GM13977 (cell line): ENCODE measurements at places on chromosomes 4 and X.
A peak's percentile ranks its signal among the peaks of the same experiment; 100 is the strongest.

GRCh38 chr4:173074501-173074946 is 94.1 kb upstream of the GALNT7 start:
- no peak for DNase-seq

GRCh38 chr4:139918591-139918990 is 235.4 kb downstream of the MAML3 start:
- no peak for DNase-seq

GRCh38 chrX:105567082-105567481 is 255.3 kb upstream of the NRK start:
- no peak for DNase-seq

- no peak for DNase-seq
These were observed 23.0 kb downstream of the FLNA start for GRCh38 chrX:154351183-154352011.

DNA sequence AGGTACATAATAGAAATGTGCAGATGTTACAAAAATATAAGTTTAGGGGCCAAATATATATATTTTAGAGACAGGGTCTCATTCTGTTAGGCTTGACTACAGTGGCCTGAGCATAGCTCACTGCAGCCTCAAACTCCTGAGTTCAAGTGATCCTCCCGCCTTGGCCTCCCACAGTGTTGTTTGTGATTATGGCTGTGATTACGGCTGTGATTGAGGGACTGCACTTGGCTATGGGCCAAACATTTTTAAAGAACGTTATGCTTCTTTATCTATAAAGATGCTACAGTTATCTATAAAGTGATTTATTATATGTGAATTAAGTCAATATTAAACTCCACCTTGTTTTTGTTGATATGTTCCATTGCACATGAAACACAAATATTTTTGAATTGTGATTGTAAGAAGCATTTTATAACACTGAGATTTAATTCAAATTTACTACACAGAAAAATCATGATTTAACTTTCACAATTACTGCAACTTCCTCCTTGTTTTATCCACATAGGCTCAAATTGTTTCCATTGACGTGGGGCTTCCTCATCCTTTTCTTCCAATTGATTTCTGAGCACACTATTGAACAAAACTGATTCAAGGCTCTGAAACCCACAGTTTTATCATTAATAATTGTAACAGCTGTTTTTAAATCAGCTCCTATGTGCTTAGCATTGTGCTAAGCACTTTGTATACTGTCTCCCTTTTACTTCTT is 68.4 kb upstream of the BMPR1B start:
- DNase-seq: no peak

DNA sequence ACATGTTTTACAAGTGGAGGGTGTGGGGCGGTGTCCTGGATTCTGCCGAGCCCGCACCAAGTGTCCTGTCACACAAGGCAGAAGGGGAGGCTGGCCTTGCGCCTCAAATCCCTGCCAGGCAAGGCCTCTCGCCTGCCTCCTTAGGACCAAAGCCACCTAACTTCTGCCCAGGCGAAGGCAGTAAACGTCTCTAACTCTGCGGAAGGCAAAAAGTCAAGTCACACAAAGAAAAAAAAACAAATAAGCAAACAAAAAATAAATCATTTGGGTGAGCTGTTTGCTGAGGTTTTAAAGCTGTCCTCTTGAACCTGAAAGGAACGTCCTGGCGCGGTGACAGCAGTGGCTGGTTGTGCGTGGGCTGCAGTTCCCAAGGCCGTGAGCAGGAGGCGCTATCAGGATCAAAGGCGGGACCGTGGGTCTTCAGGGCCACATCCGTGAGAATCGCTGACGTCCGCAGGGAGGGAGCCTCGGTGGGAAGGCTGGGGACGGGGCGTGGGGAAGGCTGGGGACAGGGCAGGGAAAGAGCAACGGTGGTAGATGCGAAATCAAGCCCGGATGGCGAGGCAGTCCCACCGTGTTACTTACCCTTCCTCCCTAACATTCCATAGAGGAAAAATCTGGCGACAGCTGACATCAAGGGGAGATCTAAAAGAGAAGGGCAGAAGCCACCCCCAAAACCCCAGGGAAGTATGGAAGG is 99.1 kb downstream of the TRAPPC11 start:
- no peak for DNase-seq

GRCh38 chrX:9864011-9864410 is 77.8 kb downstream of the SHROOM2 start:
- no peak for DNase-seq

DNA sequence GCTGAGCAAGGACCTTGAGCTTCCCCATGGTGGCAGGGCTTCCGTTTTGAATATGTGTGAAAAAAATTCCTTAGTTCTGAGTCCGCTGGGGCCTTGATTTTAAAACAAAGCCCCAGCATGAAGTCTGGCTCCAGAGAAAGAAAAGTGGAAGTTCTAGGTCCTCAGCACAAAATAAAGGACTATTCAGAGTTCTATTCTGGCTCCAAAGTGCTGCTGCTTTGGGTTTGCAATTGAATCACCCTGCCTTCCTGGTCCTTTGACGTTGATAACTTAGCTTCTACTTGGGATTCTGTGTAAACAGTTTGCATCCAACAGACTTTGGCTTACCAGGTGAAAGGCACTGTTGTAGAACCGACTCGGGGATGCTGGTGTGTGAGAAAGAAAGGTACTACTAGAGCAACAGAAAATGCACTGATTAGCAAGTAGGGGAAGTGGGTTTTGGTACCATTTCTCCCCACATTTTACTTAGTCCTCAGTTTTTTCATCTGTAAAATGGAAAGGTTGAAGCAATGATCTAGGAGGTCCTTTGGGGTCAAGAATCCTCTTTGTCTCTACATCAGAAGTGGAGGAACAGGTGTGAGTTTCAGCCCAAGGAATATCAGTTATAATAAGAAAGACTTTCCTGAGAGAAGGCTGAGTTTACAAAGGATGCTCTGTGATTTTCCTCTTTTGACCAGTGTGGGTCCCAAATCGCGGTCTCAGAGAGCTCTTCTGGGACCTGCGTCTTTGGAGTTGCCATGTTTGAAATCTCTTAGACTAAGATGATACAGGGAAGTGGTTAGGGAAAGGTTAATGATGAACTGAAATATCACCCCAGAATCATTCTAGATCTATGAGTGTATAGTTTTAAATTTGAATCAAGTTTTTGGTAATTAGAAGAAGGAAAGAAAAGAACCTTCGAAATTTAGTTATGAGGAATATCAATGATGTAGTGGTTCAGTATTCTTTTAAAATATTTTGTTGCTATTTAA is 28.2 kb downstream of the IGFBP7 start:
- no peak for DNase-seq

GRCh38 chrX:9279234-9279544 is 185.7 kb upstream of the TBL1X start:
- no peak for DNase-seq

- no peak for DNase-seq
These were observed 8.9 kb upstream of the ADGRG4 start for GRCh38 chrX:136291824-136292223.

- peak; percentile 21 for DNase-seq
These were observed 111.1 kb upstream of the ACSL4 start for GRCh38 chrX:109843963-109844751.

- no peak for DNase-seq
These were observed 2.4 kb downstream of the KCTD8 start for GRCh38 chr4:44446191-44446590.

DNA sequence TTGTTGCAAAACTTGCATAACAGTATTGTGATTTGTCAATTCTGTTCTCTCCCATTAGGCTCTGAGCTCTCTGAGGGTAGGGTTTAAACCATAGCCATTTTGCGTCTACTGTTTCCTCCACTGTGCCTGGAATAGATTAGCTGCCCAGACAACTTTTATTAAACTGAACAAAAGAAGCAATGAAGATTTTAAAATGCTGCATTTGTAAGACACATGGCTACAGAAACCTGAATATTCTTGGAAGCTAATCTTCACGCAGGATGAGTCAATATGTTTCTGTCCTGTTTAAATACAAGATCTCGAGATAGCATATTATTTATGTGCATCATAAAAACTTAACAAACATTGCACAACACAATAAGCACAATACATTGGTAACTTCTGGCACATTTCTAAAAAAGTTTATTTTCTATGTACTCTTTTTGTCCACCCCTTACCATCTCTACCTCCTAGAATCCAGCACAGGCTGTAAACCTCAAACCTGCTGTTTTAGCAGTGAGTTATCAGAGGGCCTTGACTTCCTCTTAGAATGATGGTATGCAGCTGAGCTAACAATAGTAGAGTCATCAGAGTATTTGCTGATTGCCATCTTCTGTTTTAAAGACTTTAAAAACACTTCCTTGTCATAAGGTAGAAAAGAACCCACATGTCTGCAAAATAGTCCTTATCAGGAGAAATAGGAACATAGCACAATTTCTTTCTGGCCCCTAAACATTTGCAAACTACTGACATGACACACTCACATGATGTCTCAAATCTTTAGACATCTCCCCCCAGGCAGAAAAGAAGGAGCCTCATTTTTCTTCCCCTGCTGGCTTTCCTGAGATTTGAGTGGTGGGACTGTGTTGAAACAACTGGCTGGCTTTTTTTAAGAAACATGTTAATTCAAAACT is 10.6 kb upstream of the CCNG2 start:
- no peak for DNase-seq

GRCh38 chrX:374596-374995 is 12.1 kb downstream of the PPP2R3B start:
- no peak for DNase-seq

- no peak for DNase-seq
These were observed 276.0 kb downstream of the SHOX start for GRCh38 chrX:906586-906985.

GRCh38 chr4:180489787-180490186 is 1753.4 kb upstream of the TENM3 start:
- no peak for DNase-seq

- peak; percentile 34 for DNase-seq
These were observed 26.7 kb downstream of the BCLAF3 start for GRCh38 chrX:19964017-19964710.

DNA sequence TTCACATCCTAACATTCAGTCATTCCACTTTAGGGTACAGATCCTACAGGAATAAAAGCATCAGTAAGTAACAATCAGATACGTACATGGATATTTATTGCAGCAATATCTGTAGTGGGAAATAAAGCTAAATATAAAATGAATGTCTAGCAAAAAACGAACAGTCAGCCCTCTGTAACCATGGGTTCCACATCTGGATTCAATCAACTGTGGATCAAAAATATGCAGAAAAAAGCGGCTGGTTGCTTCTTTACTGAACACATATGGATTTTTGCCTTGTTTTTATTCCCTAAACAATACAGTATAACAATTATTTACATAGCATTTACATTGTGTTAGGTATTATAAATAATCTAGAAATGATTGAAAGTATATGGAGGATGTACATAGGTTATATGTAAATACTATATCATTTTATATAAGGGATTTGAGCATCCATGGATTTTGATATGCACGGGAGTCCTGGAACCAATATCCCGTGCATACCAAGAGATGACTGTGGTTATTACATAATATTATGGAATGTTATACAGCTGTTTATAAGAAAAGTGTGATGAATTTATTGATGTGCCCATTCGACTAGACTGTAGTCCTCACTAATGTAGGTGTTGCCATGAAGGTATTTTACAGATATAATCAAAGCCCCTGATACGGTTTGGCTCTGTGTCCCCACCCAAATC is 132.8 kb downstream of the ARHGEF9 start:
- DNase-seq: no peak

DNA sequence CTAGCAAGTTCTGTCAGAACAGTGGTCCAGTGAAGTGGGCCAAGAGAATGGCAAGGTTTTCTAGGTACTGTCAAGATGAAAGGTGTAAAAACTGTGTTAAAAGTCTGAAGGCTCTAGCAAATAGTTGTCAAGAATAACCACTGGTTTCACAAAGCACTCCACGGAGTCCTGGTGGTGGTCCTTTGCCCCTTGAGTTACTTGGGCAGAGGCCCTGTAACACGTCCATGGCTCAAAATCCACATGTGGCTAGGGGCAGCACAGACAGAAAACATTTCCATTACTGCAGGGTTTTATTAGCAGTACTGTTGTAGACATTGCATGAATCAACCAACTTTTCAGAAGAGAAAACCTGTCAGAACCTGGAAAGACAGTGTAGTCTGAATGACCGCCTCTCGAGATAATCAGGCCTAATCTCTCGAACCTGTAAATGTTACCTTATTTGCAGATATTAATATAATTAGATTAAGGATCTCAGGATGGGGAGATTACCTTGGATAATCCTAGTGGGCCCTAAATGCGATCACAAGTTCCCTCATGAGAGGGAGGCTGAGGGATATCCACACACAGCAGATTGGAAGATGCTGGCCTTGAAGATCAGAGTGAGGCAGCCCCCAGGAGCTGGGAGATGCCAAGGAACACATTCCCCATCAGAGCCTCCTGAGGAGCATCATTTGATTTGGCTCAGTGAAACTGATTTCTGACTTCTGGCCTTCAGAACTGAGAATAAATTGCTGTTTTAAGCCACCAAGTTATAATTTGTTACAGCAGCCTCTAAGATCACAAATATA is 34.7 kb downstream of the ERVMER34-1 start:
- no peak for DNase-seq

DNA sequence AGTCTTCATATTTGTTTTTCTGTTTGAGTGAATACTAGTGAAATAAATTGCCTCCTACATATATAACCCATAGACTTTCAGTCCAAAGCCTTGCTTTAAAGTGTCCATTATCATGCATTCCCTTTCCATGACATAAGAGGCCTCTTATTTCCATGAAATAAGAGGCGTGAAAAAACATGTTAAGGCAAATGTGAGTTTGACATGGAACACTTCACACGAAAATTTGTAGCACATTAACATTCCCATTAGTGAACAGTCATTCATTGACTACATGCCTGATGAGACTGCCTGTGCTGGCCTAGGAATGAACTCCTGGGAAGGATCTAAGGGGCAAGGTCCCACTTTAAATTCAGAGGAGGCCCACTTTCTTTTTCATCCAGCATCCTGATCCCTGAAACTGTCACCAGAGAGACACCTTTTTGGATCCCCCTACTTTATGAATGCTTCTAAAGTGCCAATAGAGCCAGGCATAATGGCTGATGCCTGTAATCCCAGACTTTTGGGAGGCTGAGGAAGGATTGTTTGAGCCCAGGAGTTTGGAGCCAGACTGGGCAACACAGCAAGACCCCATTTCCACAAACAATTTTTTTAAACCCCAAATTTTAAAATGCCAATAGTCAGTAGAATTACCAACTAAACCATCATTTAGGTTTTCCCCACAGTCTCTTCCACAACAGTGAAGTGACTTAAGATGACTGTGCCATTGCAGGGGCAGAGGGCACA is 6.7 kb downstream of the RTL8B start:
- DNase-seq: no peak

DNA sequence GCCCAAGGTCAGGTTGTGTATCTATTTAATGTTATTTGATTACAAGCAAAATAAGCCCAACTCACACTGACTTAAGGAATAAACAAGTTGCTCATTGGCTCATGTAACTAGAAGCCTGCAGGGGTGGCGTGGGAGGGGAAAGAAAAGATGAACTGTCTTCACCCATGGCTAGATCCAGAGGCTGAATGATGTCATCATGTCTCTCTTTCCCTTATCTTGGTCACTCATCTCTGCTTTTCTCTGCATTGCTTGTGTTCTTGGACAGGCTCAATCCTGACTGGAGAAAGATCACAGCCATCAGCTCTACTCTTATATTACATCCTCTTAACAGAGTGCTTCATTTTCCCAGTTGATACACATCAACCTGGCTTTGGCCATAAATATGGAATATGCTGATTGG is 290.0 kb upstream of the DIAPH2 start:
- DNase-seq: no peak
